Fibroblast of skin of abdomen (primary cell): ENCODE measurements at places on chromosomes 13 and 19.

GRCh38 chr19:588741-589692 is 664 bp upstream of the HCN2 start:
- no peak for DNase-seq

DNA sequence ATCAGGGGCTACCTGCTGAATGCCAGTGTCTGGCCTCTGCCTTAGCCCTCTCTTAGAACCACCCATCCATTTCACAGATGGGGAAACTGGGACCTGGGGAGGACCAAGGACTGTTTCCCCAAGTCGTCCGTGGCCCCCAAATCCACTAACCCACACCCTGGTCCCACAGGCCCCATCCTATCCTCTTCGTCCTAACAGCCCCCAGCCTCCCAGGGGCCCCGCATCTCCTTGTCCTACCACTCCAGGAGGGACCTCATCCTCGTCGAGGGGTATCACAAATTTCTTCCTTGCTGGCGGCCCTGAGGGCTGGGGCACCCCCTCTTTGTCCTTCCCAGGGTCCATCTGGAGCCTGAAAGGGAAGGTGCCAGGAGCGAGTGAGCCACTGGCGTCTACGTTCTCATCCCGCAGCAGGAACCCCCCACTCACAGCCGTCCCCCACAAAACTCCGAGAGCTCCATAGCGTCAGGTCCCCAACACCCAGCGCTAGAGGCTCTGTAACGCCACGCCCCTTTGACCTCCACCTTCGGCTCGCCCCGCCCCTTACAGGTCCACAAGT is 606 bp downstream of the ERCC1 start:
- no peak for DNase-seq

DNA sequence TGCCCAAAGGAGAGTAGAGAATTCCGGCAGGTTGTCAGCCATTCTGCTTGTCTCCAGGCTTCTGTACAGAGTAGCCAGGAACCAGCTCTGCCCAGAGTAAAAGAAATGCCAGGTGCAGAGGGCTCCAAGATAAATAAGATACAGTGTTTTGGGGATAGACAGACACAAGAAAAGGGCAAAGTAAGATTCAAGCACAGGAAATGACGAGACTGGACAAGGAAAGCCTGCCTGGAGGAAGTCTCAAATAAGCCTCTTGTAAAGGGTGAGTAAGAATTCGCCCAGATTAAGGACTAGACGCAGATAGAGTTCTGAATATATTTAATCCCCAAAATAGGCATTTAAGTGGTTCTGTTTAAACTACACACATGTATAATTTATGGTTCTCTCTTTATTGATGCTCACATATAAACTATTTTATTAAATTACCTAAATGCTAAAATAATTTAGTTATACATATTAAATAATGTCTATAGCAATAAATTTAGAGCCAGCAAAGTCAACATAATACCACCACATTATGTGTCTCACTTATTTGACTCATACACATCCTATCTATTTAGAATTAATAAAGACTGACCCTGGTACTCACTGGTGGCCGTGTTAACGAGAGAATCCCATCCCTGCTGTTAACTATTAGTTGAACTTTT is 98.4 kb upstream of the RAP2A start:
- DNase-seq, result no peak

GRCh38 chr13:86080340-86080995 is 281.2 kb upstream of the SLITRK6 start:
- no peak for DNase-seq

DNA sequence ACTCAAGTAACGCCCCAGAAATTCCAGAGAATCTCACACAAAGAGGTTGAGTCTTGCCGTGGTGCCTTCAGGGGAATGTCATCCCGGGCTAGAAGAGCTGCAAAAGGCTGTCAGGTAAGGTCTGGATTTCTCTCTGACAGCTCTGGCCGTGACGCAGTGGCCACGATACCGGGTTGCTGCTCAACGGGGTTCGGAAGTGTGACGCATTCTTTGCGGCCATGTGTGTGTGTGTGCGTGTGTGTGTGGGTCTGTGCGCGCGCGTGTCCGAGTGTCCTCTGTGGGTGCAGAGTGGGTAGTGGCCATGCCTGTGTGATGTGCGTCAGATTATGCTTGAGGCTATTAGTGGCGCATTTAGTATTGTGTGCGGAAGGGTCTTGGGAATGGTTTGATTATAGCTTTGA is 306 bp downstream of the ZNF540 start:
- peak; percentile 28 for DNase-seq

DNA sequence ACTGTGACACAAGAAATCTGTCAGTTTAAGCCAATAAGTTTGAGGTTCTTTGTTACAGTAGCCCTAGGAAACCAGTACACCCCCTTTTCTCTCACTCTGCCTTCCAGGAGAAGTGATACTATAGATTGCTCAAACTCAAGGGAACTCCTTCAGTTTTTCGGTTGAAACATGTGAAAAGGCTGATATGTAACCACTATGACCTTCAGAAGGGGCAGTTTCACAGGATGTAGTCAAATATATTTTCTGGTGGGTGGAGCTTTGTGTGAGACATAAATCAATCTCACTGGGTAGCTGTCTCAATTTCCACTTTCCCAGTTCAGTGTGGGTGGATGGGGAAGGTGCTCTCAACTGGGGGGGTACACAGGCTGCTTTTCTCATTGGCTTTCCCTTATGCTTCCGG is 41.7 kb downstream of the HTR2A start:
- DNase-seq, result no peak

DNA sequence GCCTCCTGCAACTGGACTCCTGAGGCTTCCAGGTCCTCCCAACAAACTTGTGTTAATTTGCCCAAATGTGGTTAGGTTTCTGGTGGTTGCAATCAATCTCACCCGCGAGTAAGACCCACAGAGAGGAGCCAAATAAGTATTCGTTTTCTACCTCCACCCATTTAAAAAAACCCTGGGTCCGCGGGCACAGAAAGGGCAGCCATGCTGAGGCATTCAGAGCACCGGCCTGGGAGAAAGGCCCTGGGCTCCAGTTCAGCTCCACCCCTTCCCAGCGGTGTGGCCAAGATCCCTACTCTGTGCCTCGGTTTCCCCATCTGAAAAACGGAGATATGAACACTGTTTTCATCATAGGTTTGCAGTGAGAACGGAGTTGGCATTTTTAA is 56.9 kb downstream of the PEPD start:
- DNase-seq, result no peak

- DNase-seq, result peak; percentile 13
These were observed 48.0 kb downstream of the GGACT start for GRCh38 chr13:100540621-100541020.

DNA sequence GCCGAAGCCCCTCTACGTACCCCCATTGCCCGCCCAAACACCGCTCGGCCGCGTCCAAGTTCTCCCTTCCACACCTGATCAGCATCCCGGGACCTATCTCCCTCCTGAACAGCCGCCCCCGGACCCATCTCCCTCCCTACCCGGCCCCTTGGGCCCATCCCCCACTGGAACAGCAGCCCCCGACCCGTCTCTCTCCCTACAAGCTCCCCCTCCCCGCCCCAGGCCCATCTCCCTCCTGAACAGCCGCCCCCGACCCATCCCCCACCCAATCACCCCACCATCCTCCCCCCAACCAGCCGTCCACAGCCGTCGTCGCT is 610 bp downstream of the ZSCAN1 start:
- no peak for DNase-seq

- no peak for DNase-seq
These were observed 527 bp downstream of the KLK6 start for GRCh38 chr19:50968716-50969412.
